ENCODE measurements at places on chromosomes 5 and 9.

- DNase-seq, result no peak
These were observed 561.1 kb downstream of the RAB3C start for GRCh38 chr5:59143926-59144333.

- peak; percentile 67 for DNase-seq
These were observed 144.5 kb downstream of the AOPEP start for GRCh38 chr9:94870793-94871558.

- no peak for DNase-seq
These were observed 100.7 kb downstream of the NLN start for GRCh38 chr5:65822710-65823109.

DNA sequence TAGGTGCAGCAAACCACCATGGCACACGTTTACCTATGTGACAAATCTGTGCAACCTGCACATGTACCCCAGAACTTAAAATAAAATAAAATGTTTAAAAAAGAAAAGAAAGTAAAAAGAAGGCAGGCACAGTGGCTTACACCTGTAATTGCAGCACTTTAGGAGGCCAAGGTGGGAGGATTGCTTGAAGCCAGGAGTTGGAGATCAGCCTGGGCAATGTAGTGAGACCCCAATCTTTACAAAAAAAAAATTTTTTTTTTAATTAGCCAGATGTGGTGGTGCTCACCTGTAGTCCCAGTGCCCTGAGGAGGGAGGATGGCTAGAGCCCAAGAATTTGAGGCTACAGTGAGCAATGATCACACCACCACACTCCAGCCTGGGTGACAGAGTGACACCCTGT is 12.5 kb upstream of the LHFPL2 start:
- DNase-seq, result no peak

DNA sequence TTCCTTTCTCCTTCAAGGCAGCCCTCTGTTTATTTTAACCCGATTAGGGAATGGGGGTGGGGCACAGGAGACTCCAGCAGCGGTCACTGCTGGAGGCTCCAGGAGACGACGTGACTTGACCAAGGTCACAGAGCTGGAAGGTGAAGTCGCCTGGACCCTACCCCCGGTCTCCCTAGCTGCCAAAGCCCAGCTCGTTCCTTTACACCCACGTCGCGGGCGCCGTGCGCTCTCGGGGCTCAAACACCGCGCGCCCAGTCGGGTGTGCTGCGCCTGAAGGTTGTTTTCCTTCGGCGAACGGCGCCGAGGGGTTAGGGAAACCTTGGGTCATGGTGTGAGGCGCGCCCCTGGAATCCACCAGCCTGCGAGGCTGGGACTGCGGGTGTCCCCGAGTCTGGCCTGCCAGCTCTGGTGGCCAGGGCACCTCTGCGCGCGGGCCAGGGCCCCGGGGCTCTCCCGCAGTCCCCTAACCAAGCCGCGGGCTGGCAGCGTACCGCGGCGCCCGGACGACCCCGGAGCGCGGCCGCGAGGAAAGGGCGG is 747 bp upstream of the UNC5A start:
- no peak for DNase-seq

DNA sequence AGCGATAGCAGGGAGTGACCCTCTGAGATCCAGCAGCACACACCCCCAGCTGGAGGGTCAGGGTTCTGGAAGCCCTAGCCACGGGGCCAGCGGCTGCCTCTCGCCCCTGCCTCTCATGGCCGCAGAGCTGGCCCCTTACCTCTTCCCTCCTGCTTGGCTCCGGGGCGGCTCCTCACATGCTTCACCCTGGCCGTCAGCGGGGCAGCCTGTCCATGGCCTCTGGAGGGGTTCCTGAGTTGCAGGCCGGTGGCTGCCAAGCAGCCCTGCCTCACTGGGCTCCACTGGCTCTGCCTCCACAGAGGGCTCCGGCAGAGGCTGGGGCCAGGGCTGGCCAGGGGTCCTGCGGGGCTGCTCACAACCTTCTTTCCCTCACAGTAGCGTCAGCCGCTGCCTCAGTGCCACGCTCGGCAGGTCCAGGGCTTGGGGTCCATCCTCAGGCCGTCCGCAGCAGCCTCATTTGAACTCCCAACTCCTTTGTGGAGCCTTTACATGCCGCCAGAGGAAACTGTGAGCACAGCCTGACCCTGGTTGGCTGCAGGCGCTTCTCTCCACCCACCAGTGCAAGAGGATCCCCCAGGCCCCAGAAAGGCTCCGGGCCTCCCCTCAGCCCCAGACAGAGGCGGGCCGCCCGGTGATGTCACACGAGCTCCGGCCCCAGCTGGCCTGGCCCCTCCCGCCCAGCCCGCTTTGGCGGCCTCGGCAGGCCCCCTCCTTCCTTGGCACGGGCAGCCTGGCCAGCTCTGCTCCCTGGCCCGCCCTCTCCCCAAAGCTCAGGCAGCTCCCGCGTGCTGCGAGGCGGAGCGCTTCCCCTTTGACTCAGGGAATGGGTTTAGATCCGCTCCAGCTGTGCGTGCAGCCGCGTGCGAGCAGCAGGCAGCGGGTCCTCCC is at the start of gene ANGPTL2:
Gene ANGPTL2, minus strand, starts transcription at position 460 of the 888 bp plus-strand sequence. CDS start 13,904 bp downstream, outside the sequence.
- no peak for DNase-seq

GRCh38 chr9:94668928-94669729 is 29.8 kb upstream of the FBP1 start:
- DNase-seq, result peak; percentile 64

GRCh38 chr5:117690612-117691011 is 1116.0 kb upstream of the SEMA6A start:
- DNase-seq, result no peak

- DNase-seq, result no peak
These were observed 320.3 kb downstream of the DMAC1 start for GRCh38 chr9:7479300-7479699.

DNA sequence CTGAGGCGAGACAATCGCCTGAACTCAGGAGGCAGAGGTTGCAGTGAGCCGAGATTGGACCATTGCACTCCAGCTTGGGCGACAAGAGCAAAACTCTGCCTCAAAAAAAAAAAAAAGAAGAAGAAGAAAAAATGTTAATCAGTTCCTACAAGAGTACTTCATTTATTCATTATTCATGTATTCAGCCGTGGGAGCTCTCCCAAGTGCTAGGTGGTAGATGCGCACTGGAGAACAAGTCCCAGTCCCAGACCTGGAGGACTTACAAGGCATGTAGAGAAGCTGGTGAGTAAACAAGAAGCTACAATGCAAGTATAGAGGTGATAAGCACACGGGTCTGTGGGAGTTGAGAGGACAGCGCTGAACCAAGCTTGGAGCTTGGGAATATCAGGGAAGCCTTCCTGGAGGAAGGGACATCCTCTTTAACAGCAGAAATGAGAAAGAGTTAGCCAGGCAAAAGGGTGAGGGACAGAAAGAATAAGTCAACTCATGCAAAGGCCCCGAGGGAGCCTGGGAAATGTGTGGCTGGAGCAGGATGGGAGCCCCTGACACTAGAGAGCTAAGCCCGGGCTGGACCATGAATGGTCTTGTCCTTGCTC is 17.4 kb upstream of the AQP7 start:
- DNase-seq, result no peak

DNA sequence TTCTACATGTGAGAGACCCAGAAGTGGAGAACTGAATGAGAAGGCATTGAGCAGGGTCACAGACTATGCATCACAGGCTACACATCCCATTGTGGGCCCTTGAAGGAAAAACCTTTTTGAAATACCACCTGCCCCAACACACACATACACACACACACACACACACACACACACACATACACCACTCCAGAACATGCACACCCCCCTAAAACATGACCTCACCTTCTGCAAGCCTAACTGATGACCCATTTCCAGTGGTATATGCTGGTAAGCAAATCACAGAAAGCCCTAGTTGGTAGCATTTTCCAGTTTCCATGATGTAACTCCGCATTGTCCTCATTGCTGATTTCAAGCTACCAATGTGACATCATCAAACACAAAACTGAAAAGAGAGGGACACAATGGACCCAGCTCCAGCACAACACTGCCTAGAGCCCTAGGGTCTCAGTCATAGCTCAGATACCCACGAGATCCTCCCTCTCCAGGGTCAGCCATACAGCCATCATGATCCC is 36.4 kb downstream of the THBS4 start:
- no peak for DNase-seq

- no peak for DNase-seq
These were observed 4.9 kb downstream of the TRIM52 start for GRCh38 chr5:181255836-181256578.

DNA sequence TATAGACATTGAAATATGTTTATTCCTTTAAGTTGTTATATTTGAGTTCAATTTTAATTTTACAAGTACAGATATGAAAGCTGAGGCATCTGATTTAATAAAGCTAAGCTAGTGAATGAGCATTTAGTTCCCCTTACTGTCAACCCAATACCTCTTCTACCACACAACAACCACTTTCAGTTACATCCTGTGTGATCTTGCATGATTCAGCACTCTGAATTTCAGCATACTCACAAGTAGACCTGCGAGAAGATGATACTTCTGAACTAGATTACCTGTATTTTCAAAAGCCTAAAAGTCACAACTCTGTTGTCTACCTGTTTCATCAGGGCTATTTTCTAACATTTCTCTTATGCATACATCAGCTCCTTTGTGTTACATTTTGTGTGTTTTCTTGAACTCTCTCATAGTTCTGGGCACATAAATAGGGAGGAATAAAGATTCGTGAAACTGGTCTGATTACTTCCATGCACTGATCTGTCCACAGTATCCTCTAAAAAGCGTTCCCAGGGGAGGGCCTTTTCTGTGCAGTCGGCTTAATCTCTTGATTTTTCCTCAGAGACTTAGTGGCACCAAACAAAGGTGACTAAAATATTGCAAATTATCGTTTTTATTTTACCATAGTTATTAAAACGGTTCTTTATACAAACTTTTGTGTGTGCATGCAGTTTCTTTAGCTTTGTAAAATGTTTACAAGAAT is 2025.5 kb upstream of the NUDT12 start:
- DNase-seq, result no peak

- DNase-seq, result no peak
These were observed 19.3 kb downstream of the GAPVD1 start for GRCh38 chr9:125280945-125281344.

DNA sequence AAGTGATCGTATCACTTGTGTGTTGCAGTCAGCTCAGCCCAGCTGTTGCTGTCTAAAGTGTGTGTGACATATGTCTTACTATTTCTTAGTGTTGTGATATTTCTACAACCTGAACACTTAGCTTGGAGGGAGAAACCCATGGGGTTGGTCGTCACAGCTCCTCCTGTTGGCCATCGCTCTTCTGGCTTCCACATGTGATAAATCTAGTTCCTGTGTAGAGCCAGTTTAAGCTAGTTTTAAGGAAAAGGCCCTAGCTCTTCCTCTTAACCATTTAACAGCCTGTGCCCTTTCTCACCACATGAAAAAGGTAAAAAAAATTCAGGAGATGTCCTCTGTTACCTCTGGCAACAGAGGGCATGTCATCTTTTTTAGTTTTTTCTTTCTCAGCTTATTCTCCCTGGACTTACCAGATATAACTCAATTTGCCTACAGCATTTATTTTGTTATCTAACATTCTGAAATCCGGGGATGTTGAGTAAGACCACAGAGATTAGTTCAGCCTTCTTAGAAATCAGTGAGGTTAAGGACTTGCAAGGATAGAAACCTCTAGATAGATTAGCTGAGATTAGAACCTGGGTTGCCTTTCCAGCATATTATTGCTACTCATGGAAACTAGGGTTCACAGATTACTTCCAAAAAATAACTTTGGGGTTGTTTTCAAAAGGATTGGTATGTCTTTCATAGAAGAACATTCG is 100.4 kb downstream of the GAPVD1 start:
- no peak for DNase-seq

DNA sequence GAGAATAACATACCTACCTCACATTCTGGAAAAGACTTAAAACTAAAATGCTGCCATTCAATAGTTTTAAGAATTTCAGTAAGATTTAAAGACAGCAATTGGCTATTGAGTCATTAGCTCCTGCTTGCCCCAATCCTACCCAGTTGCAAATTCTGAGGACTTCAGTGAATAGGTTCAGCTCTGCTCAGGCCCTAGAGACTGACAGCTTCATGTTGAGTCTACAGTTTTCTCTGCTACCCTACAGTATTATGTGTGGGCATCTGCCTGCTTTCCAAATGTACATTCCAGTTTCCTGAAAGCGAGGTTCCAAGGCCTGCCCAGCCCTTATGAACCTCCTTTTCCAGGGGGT is 61.5 kb downstream of the ARSB start:
- no peak for DNase-seq

DNA sequence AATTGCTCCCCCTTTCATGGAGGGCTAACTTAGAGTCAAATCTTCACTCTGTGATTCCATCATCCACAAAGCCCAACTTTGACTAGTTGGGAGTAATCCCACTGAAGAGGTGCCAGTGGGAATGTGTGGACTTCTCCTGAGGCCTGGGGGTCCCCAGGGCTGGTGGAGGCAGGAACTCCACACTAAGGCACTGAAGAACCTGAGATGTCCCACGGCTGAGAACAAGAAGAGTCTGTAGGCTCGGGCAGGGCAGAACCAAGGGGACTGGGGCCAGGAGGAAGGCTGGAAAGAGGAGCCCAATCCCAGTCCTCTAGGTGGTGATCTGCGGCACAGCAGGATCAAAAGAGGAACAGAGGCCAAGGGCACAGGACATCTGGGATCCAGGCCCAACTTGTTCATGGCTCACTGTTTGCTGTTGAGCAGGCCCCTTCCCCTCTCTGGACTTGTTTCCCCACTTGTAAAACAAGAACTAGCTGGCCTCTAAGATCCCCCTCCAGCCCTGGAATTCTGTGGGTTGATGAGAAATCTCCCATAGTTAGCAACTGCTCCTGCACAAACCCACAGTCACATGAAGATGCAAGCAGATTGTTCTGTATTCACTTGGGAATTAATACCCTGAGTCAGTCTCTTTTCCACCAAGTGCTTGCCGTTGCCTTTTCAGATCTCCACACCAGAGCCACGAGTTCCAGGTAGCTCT is 32.7 kb upstream of the ALDH1B1 start:
- no peak for DNase-seq

DNA sequence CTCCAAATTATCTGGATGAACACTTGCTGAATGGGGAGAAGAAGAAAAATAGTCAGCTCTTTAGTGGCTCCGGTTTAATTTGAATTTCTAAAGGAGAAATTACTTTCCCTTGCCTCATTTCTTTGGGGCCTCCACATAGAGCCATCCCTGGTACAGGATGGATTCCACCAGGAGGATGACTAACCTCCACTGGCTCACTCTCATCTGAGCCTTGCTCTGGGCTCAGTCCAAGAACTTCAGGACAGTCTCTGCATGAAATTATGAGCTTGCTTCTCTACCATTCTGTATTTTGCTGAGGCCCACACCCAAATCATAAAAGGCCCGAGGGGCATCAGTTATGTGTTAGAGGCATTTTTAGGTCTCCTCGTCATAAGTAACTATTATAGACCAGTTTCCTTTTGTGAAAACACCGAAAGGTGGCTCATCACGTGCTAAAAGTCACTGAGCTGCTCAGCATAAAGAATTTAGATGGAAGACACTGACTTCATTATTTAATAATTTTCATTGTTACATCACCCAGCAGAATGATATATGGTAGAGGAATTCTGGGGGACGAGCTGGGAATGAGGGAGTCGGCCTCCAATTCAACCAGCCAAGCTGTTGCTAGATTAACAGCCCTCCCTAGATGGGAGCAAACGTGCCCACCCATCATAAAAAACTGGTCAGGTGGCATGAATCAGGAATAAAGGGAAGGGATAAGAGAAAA is 222.1 kb downstream of the TARS1 start:
- DNase-seq, result no peak

- DNase-seq, result no peak
These were observed 33.2 kb upstream of the IL7R start for GRCh38 chr5:35823347-35824098.

GRCh38 chr5:41252036-41252435 is 38.7 kb upstream of the C6 start:
- no peak for DNase-seq

GRCh38 chr5:1502046-1502736 is 21.6 kb downstream of the LPCAT1 start:
- peak; percentile 33 for DNase-seq

GRCh38 chr5:37197340-37198050 is 51.7 kb downstream of the CPLANE1 start:
- DNase-seq, result peak; percentile 62

GRCh38 chr5:140351609-140352334 is 5.4 kb upstream of the HBEGF start:
- DNase-seq, result peak; percentile 83
